ENCODE measurements at places on chromosomes 16 and 17.

- DNase-seq = no peak
Measured at GRCh38 chr17:2903193-2903974, 107.1 kb downstream of the RAP1GAP2 start.

- no peak for DNase-seq
Measured at GRCh38 chr16:77761204-77761603, 27.2 kb upstream of the VAT1L start.

DNA sequence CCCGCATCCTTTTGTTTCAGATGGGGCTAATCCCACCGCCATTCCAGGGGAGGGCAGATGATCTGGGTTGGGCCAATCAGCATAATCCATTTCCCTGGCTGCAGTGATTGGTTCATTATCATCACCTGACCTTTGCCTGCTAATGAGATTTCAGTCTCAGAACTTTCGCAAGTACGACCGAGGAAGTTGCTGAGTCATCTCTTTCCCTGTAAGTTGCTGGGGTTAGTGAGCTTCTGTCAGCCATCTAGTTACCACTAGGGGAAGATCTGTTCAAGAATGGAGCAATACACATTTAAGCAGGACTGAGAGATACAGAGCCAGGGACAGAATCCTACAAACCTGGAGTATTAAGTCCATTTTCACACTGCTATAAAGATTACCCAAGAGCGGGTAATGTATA, 65.3 kb upstream of the NUDT7 start:
- no peak for DNase-seq

DNA sequence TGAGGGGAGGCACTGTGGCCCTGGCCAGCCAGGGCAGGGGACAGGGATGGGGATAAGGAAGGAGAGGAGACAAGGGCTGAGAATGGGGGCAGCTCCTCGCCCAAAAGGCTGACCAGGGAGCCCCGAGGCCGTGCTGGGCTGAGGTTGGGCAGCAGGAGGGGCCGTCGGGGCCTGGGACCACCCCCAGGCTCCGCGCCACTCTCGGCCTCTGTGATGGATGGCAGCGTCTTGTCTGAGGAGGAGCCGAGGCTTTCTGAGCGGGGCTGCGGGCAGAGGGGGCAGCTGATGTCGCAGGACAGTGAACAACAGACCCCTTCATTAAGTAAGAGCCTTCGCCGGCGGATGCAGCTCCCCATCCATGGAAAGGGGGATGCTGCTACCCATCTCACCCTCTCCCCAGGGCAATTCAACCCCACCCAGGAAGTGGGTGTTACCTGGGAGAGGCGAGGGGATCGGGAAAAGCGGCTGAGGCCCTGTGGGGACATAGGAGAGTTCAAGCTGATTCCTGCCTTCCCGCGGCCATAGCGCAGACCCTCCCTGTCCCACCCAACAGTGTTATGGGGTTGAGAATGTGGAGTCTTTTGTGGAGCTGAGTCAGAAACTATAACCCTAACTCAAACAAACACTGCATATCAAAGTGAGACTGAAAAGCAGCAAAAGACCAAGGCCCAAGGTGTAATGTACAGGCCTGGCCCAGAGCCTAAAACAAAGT, 9.1 kb upstream of the RAB5C start:
- no peak for DNase-seq

DNA sequence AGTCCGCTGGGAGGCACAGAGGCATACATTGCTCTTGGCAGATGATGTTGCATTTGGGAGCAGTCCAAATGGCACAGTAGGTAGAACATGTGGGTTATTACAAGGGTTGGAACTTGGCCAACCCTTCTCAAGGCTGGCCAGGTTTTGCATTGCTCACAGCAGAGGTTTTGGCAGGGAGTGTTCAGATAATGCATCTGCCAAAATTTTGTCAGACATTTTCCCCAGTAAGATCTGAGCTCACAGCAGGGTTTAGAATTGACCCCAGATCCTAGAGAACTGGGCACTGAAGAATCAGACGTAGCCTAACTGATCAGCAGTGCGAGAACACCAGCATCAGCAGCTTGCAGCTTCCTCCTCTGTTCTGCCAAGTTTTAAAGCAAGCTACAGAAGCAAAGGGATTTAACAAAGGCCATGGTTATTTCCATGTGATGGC, 468.8 kb upstream of the KIF2B start:
- no peak for DNase-seq

DNA sequence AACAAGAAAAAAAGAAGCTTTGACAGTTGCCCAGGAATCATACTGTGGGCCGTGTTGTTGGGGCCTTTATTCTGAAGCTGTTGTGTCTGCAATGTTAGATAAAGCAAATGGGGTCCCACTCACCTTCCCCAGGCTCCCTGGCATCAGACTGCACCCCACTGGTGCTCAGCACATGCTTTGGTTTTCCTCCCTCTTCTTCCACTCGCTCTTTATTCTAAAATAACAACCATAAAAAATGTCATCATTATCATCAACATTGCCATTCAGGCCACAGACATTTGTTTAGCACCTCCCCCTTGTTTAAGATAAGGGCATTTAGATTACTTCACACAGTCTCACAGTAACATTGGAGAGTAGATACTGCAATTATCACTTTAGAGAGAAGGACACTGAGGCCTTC, 8.2 kb downstream of the MYLK3 start:
- DNase-seq = no peak

DNA sequence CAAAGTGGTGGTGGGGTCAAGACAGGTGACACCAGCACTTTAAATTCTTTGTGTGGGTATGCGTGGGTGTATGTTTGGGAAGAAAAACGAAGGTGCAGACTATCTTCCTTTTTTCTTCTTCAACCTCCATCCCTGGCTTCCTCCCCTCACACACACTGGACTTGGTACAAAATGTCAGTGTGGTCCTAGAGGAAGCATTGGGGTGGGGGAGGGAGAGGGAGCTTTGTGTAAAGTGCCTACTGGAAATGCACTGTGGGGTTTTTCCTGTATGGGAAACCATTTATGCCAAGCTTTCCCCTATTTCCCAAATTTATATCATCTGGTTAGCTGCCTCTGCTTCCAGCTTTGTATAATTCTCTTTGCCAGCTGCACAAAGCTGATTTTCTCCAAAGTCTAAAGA, 44.4 kb downstream of the SLFN12L start:
- DNase-seq = no peak

DNA sequence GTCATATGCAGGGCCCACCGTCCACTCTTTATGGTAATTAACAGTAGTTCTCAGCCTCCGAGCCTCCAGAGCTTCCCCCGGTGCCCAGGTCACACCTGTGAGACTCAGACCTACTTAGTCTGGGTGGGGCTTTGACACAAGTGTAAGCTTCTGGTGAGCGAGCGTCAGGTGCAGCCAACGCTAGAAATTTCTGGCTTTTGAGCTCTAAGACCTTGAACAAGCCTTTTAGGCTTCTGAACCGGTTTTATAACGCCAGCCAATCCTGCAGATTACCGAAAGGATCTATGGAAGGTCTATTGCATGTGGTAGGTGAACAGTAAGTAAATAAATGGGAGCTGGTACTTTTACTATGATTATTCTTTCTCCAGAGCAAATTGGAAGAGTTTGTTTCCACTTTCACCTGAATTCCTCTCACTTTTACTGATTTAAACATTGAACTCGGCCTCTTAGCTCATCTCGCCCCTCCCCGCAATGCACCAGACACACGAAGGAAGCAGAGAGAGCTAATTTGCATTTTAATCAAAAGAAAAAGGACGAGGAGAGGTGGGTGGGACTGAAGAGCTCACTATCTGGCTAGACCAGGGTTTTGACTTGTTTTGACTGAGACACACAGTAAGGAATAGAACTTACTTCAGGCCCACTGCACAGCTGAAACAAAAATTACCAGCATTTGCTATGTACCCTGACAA, 47.1 kb downstream of the ABAT start:
- DNase-seq = no peak

- DNase-seq = no peak
Measured at GRCh38 chr17:39929646-39930407, 2.3 kb downstream of the LRRC3C start.

DNA sequence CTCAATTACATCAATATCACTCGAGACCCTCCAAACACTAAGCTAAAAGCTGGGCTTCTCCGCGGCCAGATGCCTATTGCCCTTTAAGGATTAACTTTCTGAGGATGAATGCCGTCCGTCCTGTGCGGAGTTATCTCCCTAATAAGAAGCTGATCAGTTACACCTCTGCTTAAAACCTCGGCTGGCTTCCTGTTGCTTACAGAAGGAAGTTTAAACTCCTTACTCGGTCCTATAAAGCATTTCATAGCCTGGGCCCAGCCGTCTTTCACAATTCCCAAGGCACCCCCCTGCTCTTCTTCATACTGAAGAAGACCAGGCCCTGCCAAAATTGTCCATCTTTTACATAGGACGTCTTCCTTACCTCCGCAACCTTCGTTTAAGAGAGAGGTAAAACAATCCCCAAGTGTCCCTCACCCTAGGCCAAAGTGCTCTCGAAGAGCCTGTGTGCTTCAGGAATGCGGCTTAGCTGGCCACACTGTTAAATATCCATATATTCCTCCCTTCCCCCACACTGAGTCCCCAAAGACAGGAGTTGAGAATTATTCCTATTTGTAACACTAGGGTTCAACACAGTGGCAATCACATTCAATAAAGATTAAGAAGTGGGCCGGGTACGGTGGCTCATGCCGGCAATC, 112.6 kb upstream of the IRX5 start:
- no peak for DNase-seq

GRCh38 chr17:64163468-64163867, 33.5 kb upstream of the ERN1 start:
- no peak for DNase-seq

GRCh38 chr16:35734728-35735402, 2275.5 kb downstream of the TP53TG3F start:
- DNase-seq = no peak

DNA sequence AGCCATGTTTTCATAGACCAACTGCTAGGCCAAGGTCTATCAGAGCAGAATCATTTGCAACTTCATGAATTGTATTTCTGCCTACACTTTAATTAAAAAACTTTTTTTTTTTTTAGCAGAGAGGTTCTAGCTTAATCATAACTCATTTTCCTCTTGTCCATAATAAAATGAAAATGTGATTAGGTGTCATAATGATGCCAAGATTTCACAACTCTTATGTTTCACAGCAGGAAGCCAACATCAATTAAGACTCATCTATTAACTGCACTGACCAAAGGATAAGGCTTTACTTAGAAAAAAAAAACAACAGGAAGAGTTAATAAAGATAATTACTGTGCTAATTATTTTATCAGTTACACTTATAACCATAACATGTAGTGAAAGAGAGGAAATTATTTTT, 18.9 kb upstream of the RNF43 start:
- no peak for DNase-seq

GRCh38 chr16:22670551-22671041, 143.4 kb upstream of the HS3ST2 start:
- DNase-seq = peak; percentile 39

- no peak for DNase-seq
Measured at GRCh38 chr16:10870137-10870776, 6.7 kb upstream of the CIITA start.

GRCh38 chr17:74147966-74148365, 55.5 kb upstream of the RPL38 start:
- DNase-seq = no peak

- no peak for DNase-seq
Measured at GRCh38 chr16:10367616-10368188, 18.2 kb upstream of the ATF7IP2 start.

DNA sequence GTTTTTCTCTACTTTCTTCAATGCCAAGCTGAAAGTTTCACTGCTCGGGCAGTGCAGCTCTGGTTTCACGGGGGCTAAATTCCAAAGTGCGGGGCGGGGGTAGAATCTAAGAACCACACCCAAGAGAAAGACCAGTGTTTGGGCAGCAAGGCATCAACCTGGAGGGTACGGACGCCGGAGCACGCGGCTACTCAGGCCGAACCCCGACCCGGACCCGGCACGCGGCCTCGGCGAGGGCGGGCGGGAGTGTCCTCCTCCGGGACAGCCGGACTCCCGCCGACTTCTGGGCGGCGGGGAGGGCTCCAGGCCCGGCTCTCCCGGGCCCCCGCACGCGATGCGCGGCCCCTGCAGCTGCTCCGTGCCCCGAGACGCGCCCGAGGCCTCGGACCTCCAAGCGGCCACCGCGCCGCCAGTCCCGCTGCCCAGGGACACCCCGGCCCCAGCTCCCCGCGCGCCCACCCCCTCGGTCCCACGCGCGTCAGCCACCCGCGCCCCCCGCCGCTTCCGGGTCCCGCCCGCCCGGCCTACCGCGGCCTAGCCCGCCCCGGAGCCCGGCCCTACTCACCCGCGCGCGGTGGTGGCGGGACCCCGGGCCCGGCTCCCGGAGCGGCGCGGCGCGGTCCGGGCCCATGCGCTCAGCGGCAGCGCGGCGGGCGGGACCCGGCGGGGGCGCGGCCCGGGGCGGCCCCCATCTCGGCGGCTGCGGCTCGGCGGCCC, 561 bp downstream of the AXIN1 start:
- DNase-seq = no peak

- DNase-seq = no peak
Measured at GRCh38 chr16:30760577-30761426, 1.1 kb downstream of the CFAP119 start.

DNA sequence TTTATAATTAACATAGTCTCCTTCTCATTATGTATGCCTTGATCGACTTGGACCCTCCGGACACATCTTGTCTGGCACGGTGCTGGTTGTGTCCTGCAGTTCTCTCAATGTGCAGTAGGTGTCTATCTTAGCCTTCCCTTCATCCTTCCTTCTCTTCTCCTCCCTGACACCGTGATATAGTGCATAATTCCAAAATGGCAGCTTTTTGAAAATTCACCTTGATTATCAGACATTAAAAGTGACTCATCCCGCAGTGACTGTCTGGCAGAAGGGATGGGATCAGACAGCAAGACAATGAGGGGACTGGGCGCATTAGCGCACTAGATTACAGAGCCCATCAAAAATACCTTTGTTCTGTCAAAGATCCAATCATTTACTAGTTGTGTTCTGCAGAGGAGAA, 70.0 kb upstream of the PMFBP1 start:
- DNase-seq = no peak

DNA sequence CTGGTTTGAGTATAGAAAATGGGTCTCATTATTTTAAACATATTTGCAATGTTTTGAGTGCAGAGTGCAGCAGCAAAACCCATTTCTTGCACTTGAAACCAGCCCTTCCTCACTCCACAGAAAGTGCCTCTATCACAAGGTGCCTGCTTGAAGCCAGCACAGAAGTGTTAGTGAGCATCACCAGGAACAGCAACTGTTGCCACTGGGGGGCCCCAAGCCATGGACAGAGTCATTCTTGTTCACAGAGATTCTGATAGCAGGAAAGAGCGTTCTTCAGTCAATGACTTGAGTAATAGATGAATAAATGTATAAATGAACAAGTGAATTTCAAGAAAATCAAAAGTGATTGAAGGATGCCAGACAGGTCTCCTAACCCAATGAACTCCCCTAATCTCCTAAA, 45.6 kb downstream of the CHD9NB start:
- no peak for DNase-seq

GRCh38 chr17:28744972-28745785, 1.4 kb downstream of the TRAF4 start:
- DNase-seq = peak; percentile 98

GRCh38 chr16:22721511-22722100, 92.4 kb upstream of the HS3ST2 start:
- DNase-seq = no peak

Data from dorsolateral prefrontal cortex (tissue), 122 donors.